CD4-positive, alpha-beta T cell treated with Interleukin-1 beta for 1 hour (primary cell): ENCODE measurements at places on chromosomes 6 and 20.

GRCh38 chr20:57429580-57430200 lies 38.5 kb downstream of the RBM38 start:
- peak; percentile 77 for DNase-seq

DNA sequence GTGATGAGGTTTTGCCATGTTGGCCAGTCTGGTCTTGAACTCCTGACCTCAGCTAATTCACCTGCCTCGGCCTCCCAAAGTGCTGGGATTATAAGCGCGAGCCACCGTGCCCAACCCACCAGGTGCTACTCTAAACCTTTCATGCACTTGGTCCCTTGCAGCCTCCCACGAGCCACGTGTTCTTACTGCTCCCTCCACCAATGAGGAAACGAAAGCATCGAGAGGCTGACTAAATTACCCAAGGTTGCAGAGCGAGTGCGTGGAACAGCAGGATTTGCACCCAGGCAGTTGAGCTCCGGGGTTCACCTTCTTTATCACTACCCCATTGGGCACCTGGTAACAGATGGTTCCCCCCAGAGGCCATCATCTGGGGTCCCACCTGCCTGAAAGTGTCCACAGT lies 208.3 kb downstream of the LY86 start:
- no peak for DNase-seq

DNA sequence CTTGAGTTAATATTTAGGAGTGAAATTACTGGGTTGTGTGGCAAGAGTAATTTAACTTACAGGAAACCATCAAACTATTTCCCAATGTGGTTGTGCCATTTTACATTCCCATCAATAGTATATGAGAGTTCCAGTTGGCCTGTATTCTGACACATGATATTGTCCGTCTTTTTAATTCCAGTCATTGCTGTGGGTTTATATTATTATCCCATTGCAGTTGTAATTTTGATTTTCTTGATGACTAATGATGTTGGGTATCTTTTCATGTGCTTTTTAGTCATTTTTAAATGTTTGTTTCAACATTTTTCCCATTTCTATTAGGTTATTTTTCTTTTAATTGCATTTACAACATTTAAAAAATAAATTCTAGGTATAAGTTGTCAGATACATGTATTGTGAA lies 614.0 kb downstream of the UTRN start:
- DNase-seq: no peak

- DNase-seq: no peak
Observed at GRCh38 chr6:137937834-137938233, 70.8 kb downstream of the TNFAIP3 start.

GRCh38 chr6:161117942-161118341 lies 126.4 kb downstream of the MAP3K4 start:
- no peak for DNase-seq

- DNase-seq: no peak
Observed at GRCh38 chr6:95681736-95682135, 104.4 kb downstream of the MANEA start.

GRCh38 chr6:27414996-27415395 lies 26.4 kb downstream of the ZNF391 start:
- no peak for DNase-seq

- DNase-seq: peak; percentile 14
Observed at GRCh38 chr20:37223053-37223452, 38.6 kb downstream of the GHRH start.

DNA sequence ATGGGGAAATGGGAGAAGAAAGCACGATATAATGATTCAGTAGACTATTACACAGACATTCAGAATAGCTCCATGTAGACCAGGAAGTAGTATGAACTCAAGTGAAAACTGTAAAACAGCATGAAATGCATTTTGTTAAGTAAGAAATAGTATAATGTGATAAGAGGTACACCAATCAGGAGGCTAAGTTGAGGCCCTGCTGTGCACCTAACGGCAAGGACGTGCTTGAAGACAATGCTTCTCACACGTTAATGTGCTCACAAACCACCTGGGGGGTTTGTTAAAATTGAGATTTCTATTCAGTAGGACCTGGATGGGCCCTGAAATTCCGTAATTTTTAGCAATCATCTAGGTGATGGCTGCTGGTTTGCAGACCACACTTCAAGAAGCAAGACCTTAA lies 178.9 kb upstream of the SULF2 start:
- no peak for DNase-seq

DNA sequence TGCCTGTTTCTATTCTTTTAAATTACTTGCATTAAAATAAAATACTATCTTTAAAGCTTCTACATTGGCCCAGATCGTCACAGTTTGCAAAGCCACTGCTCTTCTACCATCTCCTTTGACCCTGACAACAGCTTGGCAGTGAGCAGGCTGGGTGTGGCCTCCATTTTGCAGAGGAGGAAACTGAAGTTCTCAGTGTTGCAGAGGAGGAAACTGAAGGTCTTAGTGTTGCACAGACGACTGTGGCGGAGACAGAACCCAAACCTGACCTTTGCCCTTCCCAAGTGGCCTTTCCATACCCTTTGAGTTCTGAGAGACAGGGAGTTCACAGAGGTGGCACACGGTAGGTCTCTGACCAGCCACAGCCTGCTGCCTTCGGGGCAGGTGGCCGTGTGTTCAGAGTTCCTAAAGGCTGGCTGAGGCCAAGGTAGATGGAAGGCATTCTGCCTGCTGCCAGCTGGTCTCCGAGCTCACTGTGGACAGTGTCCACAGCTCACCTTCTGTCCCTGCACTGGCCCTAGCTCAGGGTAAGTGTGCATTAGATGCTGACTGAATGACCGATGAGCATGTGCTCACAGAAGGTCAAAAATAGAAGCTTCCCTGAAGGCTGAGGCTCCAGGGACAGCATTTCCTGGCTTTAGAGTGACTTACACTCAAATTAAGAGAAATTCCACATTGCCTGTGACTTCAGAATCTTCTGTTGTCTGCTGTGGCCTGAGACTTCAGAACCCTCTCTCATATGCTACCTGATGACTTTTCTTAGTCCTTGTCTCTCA lies 113.5 kb upstream of the SLC24A3 start:
- no peak for DNase-seq

GRCh38 chr6:3284436-3284876 lies 25.7 kb downstream of the PSMG4 start:
- DNase-seq: no peak

- no peak for DNase-seq
Observed at GRCh38 chr6:87465051-87465450, 7.7 kb upstream of the SLC35A1 start.

- no peak for DNase-seq
Observed at GRCh38 chr20:17762243-17762872, 62.6 kb downstream of the BANF2 start.

DNA sequence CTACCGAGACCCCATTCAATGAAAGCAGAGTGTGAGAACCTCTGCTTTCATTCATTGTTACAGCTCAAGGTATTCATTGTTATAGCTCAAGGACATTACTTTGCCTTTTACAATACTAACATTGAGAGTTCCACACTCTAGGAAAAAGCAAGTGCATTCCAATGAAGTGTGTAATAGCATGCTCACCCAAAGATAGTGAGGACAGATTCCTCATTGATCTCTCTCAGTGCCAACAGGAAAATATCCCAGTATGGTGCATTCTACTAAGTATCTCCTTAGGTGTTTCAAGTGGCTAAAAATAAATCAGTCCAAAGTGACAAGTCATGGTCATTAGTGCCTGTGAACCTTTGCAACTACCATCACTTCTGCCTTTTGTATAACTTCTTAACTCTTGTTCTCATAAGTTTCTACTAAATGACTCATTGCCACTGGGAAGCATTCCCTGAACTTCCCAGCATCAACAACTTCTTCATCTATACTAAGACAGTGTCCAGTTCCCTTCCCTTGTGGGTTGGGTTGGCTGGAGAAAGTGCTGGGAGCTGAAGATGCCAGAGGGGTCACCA lies 140.7 kb upstream of the STXBP5 start:
- DNase-seq: no peak

DNA sequence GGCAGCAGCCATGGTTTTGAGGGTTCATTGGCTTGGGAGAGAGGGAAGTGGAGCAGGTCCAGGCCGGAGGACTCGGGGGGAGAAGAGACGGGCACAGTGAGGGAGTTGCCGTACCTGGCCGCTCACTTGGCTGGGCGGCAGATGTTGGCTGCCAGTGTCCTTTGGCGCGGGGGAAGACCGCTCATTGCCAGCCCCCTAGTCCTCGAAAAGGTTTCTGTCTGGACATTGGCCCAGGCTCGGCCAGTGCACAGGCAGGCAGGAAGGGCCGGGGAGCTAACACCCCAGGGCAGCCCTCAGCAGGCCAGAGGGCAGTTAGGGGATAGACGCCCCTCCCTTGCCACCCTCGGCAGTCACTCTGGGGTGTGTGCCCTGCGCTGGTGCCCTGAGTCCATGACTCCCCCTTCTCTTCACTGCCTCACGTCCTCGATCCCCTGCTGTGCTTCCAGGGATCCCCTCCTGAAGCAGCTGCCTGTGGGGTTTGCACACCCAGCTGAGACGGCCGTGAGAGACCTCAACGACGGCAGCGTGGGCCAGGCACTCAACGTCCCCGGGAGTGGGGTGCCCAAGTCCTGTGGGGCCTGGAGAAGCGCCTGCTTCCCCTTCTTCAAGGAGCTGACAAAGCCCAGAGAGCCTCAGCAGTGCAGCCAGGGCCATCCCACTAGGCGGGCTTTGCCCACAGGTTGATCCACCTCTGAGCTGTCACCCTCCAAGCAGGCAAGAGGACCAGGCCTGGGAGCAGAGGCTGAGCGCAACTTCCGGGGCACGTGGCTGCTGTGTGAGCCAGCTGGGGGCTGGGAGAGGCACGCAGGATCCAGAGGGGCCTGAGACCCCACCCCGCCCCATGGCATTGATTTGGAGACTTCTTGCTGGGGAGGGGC lies 20.4 kb downstream of the RBM38 start:
- DNase-seq: no peak

GRCh38 chr6:15901141-15902115 lies 227.5 kb upstream of the MYLIP start:
- peak; percentile 62 for DNase-seq

GRCh38 chr6:122049341-122049740 lies 350.1 kb upstream of the HSF2 start:
- DNase-seq: no peak

DNA sequence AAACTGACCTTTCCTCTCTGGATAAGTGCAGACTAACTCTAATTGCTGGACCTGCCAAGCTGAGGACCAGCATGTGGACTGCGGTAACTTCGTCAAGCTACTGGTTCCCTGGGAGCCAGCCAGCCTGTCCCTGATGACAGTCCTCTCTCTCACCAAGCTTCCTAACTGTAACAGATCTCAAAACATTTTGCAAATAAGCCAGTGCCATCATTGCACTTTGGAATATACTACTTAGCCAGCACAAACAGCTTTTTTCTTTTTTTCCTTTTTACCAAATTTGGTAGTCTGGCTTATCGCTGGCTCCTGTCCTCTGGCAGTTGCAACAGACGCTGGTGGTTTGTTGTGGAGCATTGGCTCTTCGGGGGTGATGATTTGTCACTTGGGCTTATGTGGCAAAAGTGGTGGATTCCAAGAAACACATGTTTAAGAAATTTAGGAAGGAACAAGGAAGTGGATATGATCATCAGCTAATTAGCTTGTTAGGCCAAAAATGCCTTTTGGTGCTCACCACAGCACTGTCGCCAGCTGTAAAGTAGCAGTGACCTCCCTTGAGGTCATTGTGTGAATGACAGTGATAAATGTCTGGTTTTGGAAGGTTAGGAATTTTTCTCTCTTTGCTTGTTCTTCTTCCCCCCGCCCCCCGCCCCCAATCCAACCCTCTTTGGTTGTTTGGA lies 171.7 kb downstream of the CLIC5 start:
- no peak for DNase-seq

DNA sequence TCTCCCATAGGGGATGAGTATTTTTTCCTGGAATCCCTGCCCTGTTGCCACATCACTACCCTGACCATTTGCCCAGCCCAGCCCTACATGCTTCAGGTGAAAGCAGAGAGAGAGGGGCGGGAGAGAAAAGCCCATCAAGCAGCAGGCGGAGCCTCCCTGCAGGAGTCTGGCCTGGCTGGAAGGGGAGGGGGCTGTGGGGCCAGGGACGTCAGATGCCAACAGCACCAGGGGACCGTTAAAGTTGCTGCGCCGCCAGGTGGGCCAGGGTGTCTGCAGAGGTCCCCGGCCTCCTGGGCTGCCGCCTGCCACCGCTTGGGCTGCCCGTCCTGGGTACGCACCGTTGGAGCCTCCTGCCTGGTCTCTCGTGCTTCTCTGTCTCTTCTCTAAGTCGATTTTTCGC lies 757 bp upstream of the R3HDML start:
- DNase-seq: no peak

GRCh38 chr20:59726281-59726595 lies 121.9 kb downstream of the PHACTR3 start:
- DNase-seq: no peak

- no peak for DNase-seq
Observed at GRCh38 chr20:47688385-47689381, 96.6 kb downstream of the SULF2 start.

DNA sequence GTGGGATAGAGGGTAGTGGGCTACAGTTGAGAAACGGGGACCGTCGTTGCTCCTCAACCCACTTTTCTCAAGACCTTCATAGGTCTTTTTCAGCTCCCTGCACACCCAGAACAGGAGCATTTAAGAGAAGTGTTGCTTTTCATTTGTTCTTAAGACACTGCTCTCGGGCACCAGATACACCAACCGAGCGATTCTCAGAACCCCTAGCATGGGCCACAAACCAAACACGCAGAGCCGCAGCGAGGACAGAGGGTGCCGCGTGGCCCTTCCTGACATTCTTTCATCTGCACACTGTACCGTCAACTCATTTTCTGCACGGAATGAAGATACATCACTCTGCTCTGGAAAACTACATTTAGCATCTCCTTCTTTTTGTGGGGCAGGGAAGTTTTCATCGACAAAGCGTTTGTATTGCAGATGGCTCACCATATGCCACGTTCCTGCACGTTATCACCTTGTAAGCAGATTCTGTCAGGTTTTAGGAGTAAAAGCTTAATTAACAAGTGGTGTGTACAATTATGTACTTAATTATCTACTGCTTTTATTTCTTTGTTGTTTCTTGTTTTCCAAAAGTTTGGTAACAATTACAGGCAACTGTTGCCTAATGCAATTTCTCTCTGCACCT lies 70.4 kb upstream of the MLN start:
- DNase-seq: no peak

GRCh38 chr20:20321917-20322316 lies 46.0 kb upstream of the INSM1 start:
- DNase-seq: no peak
